ENCODE measurements at places on chromosomes 5 and 9. TPM values are rescaled to one million over a fixed set of nuclear protein-coding genes. Genes with fewer than 3 reads are reported as not detected.

DNA sequence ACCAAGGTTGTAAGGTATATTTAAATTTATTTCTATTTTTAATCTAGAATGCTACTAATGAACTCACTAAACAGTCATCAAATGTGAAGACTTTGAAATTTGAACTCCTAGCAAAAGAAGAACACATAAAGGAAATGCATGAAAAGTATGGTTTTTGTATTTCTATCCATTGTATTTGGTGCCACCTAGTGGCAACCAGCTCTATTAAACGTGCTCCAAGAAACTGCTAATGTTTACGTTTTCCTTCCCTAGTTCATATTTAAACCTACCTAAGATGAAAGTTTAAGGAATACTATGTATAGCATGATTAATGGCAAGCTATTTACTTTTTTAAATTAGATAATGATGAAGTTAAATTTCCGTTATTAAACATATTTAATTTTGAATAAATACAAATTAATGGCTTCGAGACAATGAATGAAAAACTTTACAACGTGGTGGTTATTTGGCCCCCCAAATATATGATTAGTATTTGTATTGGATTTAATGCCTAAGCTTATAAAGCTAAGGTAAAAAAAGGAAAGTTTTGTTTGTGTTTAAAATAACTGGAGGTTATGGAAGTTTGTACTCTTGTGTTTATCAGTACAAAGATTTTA is 115.9 kb upstream of the SH3GL2 start:
- peak; percentile 9 for DNase-seq

- DNase-seq = no peak
Measured at GRCh38 chr5:141779503-141779973, 97.5 kb upstream of the ARAP3 start.

- DNase-seq = no peak
Measured at GRCh38 chr5:5739490-5739945, 317.0 kb downstream of the ICE1 start.

DNA sequence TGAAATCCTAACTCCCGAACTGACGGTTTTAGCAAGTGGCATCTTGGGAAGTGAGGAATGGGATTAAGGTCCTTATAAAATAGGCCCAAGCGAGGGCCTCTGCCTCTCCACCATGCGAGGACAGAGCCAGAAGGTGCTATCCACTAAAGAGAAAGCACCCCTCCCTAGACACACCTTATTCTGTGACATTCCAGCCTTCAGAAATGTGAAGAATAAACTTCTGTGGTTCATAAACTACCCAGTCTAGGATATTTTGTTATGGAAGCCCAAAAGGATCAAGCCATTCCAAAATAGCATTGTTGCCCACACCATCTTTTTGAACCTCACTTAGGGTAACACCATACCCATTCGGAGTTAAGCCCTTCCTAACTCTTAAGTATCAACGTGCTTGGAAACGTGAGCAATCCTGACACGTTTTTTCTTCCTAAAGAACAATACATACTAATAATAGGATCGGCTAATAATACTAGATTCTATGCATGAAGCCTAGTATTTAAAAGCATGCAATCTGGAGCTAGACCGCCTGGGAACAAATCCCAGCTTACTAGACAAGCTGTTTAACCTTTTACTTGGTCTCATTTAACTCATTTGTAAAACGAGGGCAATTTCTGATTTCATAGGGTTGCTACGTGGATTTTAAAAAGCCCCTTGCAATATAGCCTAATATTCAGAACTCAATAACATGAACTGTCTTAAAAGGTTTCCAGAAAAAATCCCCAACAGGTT is 1.1 kb upstream of the SMC2 start:
- DNase-seq = no peak

DNA sequence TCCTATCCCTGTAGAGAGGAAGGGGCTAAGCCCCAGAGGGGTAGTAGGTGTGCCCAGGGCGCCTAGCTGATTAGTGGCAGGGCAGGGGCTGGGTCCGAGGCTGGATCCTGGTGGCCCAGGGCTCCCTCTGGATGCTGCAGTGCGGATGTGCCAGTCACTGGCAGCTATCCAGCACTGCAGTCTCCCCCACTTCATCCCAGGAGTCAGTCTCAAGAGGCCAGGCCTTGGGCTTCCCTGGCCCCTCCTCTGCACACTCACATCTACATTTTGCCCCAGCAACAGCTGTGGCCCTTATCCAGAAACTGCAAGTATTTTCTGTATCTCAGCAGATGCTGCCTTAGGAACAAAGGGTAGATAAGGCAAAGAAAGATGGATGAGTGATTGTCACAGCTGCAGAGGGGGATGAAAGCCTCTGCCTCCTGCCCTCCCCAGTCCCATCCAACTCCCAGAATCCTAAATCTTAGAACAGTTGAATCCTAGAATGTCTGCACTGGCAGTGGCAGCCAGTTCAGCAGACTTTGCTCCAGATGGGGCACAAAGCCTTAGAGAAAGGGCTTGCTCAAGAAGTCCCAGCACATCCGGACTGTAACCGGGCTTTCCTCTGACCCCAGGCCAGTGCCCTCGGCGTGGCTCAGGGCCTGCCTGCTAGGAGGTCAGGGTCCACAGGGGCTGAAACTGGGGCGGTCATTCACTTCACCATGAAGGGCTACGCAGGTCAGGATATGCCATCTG is 1.6 kb downstream of the ANXA6 start:
- DNase-seq = no peak

GRCh38 chr9:98231770-98232478 is 23.5 kb downstream of the TBC1D2 start:
- no peak for DNase-seq

- no peak for DNase-seq
Measured at GRCh38 chr9:70502690-70503089, 88.2 kb upstream of the KLF9 start.

GRCh38 chr9:93655621-93656425 is 79.4 kb downstream of the PHF2 start:
- DNase-seq = no peak

DNA sequence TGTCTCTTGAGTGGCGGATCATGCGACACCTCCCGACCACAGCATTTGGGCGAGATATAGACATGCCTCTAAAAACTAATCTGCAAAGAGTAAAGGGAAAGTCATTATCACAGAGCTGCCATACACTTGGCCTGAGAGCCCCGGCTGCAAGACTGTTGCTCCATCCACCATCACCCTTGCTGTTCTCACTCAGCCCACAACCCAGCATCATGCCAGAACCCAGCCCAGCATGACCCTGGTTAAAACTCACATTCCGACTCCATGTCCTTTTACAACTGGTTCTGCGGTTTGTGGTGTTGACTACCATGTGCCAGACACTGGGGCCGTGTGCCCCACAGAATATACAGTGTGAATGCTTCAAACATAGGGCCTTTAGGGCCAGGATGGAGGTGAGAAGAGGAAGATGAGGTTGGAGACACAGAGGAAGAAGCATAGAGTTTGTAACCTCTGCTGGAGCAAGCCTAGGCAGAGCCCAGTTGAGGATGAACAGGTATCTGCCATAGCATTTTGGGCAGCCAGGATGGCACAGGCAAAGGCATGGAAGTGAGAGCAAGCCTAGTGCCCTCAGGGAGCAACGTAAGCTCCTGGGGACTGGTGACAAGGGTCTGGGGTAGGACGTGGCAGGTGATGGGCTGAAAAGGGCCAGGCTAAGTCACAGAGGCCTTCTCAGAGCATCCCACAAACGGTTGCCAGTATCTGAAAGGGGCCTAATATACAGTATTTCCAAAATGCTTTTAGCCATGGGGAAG is 37.5 kb upstream of the SMU1 start:
- DNase-seq = no peak

- DNase-seq = no peak
Measured at GRCh38 chr5:82918311-82919031, 158.7 kb downstream of the TMEM167A start.

DNA sequence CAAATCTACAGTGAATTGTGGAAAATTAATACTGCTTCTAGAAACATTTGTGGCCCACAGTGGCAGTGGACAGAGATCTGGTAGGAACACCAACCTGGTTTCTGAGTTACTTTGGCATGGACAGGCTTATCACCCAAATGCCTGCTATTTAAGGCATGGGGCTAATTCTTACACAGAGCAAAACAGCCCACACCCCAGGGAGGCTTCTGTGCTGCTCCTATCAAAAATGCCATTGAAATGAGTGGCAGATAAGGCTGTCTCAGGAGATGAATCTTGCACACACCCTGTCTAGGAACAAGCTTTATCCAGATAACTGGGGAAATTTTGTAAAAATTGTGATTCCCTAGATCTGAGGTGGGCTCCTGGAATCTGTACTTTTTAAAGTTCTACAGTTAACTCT is 307.1 kb downstream of the TLE1 start:
- no peak for DNase-seq

- DNase-seq = no peak
Measured at GRCh38 chr5:150517272-150518152, 9.6 kb downstream of the NDST1 start.

GRCh38 chr9:132114102-132114707 is 34.5 kb upstream of the MED27 start:
- DNase-seq = no peak

GRCh38 chr5:35900972-35901695 is 37.3 kb downstream of the CAPSL start:
- no peak for DNase-seq

The LCN12 gene
- 1.2 TPM for total RNA-seq

The PPIC gene
- total RNA-seq = 25.0 TPM

The PHAX gene
- 54.7 TPM for total RNA-seq

The ORM1 gene
- total RNA-seq = not detected

The EQTN gene
- total RNA-seq = not detected

The WDR38 gene
- total RNA-seq = not detected

The SLC6A18 gene
- total RNA-seq = not detected

The MAT2B gene
- total RNA-seq = 46.3 TPM

The TMEM252 gene
- total RNA-seq = not detected
